ENCODE measurements at places on chromosomes 16 and 17.

- peak; percentile 7 for DNase-seq
Measured at GRCh38 chr17:63961355-63962212, 11.1 kb downstream of the SCN4A start.

GRCh38 chr16:67953641-67954375, 9.9 kb upstream of the LCAT start:
- DNase-seq: peak; percentile 24

GRCh38 chr17:58327363-58328194, 1.0 kb downstream of the TSPOAP1 start:
- no peak for DNase-seq

GRCh38 chr16:57807252-57807967, 5.1 kb upstream of the KIFC3 start:
- DNase-seq: peak; percentile 38

DNA sequence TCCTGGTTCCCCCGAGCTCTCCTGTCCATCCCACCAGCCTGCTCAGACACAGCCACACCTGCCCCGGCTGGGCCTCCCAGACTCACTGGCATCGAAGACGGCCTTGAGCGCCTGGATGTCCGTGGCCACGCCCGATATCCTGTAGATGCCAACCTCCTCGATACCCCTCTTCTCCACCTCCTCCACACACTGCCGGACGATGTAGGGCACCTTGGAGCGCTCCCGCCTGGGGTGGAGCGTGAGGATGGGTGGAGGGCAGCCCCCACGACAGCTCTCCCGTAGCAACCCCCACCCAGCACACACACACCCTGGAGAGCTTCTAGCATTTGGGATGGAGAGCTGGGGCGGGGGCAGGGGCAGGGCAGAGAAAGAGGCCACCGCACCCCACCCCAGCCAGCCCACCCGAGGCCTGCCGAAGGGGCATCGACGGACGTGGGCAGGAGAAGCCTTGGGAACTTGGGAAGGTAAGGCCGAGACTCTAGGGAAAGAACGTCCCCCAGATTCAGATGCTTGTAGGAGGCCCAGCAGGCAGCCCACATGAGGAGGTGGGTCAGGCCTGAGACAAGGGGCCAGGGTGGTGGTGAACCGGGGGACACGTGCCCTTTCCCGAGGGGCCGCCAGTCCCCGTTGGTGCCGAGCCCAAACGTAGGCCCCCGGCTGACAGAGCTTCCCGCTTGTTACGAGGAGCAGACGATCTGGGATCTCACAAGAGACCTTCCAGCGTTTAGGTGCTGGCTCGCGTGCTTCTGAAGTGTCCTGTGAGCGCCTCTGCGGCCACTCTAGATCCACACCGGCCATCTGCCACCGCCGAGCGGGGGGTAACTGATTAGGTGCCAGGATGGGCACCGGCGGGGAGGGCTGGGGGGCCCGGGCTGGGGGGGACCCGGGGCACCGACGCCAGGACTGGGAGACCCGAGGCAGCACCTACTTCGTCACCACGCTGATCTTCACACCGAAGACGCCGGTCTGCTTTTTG, 15.1 kb downstream of the TIMM22 start:
- DNase-seq: no peak

GRCh38 chr16:1657841-1658240, 20.2 kb upstream of the JPT2 start:
- DNase-seq: no peak

DNA sequence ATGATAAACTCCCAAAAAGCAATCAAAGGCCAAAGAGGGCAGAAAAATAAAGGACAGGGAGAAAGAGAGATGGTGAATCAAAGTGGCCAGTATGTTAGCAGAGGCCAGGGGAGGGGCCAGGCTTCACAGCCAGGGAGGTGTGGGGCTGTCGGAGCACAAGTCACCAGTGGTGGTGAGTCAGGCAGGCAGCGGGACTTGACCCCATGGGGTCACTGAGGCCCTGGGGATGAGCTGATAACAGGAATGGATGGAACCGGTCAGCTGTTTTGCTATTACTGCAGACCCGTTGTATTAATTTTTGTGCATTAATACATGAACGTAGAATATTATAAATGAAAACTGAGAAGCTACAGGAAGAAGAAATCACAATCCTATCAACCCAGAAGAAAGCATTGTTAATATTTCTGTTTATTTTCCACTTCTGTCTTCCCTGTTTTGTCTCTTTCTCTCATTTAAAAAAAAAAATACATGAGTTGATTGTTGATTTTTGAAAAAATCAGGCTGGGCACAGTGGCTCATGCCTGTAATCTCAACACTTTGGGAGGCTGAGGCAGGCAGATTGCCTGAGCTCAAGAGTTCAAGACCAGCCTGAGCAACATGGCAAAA, 106.9 kb downstream of the SOCS1 start:
- DNase-seq: no peak

GRCh38 chr17:60863892-60864707, 186.4 kb downstream of the BCAS3 start:
- DNase-seq: no peak

DNA sequence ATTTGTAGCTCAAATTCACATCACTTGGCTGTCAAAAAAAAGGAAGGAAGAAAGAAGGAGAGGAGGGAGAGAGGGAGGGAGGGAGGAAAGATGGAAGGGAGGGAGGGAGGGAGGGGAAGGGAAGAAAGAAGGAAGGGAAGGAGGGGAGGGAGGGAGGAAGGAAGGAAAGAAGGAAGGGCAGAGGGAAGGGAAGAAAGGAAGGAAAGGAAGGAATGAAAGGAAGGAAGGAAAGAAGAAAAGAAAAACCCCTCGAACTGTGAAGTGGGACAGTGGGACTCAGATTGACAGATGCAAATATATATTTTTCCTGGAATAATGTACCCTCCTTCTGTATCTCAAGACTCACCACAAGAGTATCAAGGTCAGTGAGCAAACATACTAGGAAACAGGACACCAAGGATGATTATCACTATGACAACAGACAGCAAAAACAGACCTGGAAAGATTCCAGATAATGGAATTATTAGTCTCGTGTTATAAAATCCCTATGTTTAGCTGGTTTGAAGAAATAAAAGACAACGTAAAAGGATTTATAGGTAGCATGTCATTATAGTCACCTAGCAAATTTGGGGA, 24.2 kb upstream of the ABCA3 start:
- peak; percentile 51 for DNase-seq

- no peak for DNase-seq
Measured at GRCh38 chr17:6079155-6079888, 9.1 kb downstream of the WSCD1 start.

GRCh38 chr16:54936201-54936978, 5.7 kb downstream of the IRX5 start:
- DNase-seq: no peak

- DNase-seq: no peak
Measured at GRCh38 chr17:20930081-20930760, 112.6 kb downstream of the USP22 start.

GRCh38 chr17:10532026-10532425, 13.7 kb upstream of the MYH1 start:
- DNase-seq: no peak

- DNase-seq: no peak
Measured at GRCh38 chr17:33651686-33652085, 358.6 kb upstream of the ASIC2 start.

- no peak for DNase-seq
Measured at GRCh38 chr16:11098601-11099390, 154.4 kb downstream of the CLEC16A start.

DNA sequence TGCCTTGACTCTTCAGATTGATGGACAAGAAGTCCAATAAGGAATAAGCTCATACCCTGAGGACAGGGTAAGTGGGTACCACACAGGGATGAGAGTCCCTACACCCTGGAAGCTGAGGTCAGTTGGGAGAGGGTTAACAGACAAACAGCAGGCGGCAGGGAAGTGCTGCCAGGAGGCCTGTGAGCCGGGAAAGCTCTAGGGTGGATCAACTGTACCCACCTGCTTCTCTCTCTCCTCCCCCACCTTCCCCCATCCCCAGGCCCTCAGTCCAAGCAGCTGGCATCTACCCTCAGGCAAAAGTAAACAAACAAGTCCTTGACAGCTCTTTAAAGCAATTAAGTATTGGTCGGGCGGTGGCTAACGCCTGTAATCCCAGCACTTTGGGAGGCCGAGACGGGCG, 20.7 kb upstream of the MYLK3 start:
- peak; percentile 98 for DNase-seq
